ENCODE measurements at places on chromosomes 6 and 20.

- no peak for DNase-seq
These were observed 624.1 kb downstream of the PKHD1 start for GRCh38 chr6:51463321-51463720.

DNA sequence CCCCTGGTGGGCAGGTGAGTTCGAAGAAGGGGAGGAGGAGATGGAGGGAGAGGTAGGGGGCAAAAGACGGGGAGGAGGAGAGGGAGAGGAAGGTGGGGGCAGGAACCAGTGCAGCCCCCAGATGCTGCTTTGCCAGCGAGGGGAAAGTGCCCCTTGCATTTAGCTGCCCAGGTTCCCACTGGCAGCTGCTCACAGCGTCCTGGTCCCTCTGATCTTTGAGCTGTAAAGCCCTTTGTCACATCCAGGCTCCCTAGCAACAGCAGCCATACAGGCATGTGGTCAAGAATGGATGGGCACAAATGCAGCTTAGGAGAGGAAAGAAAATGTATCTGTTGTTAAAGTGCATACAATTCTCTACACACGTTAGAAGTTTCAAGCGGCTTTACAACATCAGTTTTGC is 160.9 kb downstream of the CD83 start:
- DNase-seq: no peak

DNA sequence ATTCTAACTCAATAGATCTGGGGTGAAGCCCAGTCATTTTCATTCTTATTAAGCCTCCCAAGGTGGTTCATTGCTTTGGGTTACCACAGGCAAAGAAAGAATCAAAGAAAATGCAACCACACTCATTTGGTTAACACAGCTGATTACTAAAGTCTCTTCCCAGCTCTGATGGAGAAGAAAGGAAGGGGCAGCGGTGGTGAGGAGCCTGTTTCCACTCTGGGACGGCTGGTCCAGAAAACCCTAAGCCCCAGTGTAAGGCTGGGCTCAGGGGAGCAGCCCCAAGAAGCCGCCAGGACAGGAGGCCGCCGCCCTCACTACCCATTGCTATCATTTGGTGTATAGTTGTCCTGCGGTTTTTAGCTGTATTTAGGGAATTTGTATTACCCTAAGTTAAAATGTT is 226.9 kb downstream of the CD83 start:
- no peak for DNase-seq

- DNase-seq: no peak
These were observed 25.2 kb upstream of the PDE7B start for GRCh38 chr6:135826236-135826804.

GRCh38 chr6:90947184-90948064 is 360.6 kb upstream of the MAP3K7 start:
- DNase-seq: no peak

DNA sequence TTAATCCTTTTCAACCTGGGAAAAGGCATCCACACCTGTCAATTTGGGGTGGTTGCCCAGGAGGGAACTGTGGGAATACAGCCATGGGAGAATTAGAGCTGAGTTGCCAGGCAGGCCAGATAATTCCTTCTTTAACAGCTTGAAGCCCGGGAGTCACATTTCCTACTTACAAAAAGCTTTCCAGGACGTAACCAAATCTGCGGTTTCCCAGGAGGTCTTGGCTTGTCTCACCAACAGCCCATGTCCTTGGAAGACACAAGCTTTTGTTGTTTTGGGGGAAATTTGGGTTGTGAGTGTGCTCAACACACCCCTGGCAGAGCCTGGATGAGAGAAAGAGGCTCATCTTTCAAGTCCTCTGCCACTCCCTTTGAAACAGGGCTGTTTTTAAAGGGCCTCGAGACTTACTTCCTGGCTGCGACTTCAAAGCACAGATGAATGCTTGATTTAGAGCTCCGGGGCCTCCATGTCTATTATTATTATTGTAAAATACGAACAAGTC is 465.9 kb upstream of the BTBD3 start:
- DNase-seq: no peak

DNA sequence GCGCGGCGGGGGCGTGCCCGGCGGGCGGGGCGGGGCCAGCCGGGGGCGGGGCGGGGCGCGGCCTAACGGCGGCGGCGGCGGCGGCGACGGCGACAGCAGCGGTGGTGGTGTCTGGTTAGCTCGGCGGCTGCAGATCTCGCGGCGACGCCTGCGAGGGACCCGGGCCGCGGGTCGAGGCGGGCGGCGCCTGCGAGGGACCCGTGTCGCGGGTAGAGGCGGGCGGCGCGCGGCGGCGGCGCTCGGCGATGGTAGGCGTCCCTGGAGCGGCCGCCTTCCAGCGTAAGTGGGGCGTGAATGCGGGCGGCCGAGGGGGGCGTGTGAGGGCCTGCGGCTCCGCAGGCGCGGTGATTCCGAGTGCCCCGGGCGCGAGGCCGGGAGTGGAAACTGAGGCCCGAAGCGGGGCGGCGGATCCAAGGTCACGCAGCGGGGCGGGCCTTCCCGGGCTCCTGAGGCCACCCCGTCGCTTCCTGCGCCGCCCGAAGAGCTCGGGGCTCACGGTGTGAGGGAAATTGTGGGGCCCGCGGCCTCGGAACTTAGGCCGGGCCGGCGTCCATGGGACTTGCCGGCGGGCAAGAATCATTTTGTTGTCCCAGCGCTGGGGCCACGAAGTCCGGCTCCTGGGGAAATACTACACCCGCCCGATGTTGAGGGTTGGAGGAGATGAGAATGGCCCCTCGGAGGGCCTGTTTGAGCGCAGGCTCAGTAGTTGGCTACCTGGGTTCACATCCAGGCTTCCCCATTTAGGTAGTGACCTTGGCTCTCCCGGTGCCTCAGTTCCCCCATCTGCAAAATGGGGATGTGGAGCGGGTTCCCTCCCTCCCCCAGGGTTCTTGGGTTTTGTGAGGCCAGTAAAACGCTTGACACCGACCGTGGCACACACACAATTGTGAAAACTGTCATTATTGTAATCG is at the start of gene CBFA2T2:
CBFA2T2 (plus strand) TSS at position 74 of the 911 bp plus-strand sequence; CDS start at position 246, 172 bp downstream.
- peak; percentile 13 for DNase-seq

DNA sequence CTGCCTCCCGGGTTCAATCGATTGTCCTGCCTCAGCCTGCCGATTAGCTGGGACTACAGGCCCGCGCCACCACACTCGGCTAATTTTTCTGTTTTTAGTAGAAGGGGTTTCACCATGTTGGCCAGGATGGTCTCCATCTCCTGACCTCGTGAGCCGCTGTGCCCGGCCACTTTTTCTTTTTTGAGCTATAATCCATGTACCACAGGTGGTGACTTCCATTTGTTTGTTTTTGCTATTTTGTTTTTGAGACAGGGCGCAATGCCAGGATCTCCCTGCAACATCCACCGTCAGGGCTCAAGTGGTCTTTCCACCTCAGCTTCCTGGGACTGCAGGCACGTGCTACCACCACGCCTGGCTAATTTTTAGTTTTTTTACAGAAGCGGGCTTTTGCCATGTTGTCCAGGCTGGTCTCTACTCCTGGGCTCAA is 8.5 kb downstream of the HSPA1B start:
- DNase-seq: no peak

- DNase-seq: no peak
These were observed 18.2 kb downstream of the NUP153 start for GRCh38 chr6:17688481-17688880.

- DNase-seq: no peak
These were observed 1112.3 kb upstream of the CITED2 start for GRCh38 chr6:140486450-140487361.

DNA sequence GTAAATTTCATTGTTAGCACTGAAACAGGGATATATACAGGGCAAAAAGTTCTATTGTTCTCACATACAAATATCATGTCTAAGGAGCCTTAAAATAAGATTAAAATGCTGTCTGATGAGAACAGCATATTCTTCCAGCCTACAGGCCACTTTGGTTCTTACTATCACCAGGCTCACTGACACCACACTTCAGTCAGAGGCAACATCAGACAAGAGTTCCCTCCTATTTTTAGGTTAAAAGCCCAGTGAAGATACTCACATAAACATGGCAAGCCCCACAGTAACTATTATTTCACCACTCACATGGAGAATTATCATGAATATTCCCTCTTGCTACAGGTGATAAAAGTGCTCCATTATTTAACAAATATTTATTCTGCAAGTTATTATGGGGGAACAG is 175.8 kb downstream of the ISM1 start:
- DNase-seq: no peak

GRCh38 chr6:110067837-110068591 is 89.9 kb downstream of the GPR6 start:
- DNase-seq: no peak

DNA sequence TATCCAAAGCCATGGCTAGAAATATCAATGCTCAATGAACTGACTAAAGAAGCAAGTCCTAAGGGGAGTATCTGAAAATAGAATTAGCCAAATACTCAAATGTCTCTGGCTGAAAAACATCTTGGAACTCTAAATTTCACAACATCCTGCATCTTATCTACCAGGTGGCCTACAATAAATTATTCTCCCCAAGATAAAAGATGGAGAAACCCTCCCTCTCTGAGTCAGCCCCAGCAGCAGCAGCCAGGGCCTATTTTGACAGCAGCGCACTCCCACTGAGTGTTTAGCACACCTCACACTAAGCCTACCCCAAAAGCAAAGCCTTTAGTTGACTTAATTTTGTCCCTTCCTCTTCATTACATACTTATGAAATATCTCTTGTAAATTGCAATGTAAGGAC is 5.9 kb downstream of the CALHM6 start:
- DNase-seq: no peak

DNA sequence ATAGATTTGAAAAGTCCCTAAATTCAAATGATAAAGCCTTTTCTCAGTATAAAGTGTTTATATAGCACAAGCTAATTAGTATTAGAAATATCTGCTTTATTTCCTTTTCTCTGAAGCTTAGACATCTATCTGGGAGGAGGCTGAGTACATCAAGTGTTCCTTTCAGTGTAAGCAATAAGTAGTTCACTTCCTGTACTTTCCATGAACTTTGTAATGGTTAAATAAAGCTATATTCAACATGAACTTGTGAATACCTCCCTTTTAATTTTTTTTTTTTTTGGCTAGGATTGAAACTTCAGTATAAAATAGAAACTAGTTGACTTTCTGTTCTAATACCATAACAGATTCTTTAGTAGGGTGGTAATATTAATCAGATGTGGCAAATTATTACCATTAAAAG is 190.9 kb downstream of the CENPW start:
- no peak for DNase-seq

DNA sequence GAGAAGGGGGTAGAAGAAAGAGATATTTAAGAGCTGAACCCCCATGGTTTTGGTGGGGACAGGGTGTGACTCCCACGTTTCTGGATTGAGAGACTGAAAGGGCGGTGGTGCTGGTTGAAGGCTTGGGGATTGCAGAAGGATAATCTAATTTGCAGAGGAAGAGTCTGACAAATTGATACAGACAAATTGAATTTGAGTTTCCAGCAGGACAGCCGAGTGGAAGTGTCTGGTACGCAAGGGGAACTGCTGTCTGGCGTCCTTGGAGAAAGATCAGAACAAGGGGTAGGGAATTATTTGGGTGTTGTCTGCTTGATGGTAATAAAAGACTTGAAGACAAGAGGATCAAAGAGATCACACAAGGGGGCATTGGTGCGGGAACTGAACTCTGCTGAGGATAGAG is 40.5 kb upstream of the MDGA1 start:
- no peak for DNase-seq

GRCh38 chr6:158911746-158912480 is 88.1 kb downstream of the RSPH3 start:
- DNase-seq: no peak

- no peak for DNase-seq
These were observed 59.9 kb downstream of the ANKEF1 start for GRCh38 chr20:10094566-10095173.

DNA sequence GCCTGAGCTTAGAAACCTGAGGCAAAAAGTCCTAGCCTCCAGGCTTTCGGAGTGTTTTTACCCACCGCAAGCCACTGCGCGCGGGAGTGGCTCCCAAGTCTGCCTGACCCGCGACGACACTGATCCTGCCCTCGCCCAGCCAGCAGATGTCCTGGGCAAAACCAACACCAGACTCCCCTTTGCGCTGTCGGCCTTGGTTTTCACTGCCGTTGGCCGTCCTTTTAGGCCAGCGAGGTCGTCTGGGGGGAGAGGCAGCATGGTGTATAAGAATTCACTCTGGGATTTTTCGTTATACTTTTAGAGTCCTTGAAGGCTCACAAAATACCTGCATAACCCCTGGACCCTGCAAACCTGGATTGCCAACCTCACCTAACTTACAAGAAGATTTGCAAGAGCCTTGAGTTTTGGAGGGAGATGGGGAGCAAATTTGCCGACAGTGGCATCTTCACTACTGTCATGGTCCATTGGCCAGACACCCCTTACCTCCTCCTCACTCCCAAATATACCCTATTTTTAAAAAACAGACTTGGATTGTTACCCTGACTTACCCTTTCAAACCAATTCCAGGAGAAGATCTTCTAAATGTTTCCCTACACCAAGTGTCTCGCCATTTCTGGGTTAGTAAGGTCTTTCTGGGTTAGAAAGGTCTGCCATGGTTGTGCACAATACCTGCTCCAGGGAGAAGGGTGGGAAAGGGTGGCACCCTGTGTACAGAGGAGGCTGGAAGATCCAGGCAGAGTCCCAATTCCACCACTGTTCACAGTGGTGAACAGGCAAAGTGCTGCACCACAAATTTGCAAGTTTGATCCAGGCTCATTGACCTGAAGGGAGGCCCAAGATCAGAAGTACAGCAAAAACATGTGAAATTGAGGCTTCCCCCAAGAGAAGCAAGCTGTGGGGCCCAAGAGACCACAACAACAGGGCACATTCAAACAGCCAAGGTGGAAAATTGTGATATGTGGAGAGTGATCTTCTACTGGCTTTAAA is 4.4 kb downstream of the FOXA2 start:
- DNase-seq: no peak

DNA sequence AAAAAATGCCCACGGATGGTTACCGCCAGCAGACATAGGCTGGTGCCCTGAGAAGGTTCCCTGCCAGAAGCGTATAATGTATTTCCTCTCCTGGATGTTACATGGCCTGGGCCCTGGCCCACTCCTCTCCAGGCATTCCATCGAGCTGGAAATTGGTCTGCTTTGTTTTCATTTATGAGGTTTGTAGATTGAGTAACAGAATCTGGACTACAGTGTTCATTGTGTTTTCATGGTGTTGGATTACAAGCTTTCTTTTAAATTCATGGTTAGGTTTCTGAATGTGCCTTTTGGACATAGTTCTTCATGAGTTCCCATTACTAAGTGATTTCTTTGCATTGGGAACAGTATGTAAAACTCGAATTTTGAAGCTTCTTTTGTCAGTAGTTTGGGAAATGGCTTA is 6.4 kb downstream of the TIAM2 start:
- DNase-seq: no peak

GRCh38 chr6:128519931-128520435 is 416 bp downstream of the PTPRK start:
- peak; percentile 3 for DNase-seq

GRCh38 chr6:30169658-30170614 is 6.6 kb downstream of the TRIM15 start:
- DNase-seq: no peak

DNA sequence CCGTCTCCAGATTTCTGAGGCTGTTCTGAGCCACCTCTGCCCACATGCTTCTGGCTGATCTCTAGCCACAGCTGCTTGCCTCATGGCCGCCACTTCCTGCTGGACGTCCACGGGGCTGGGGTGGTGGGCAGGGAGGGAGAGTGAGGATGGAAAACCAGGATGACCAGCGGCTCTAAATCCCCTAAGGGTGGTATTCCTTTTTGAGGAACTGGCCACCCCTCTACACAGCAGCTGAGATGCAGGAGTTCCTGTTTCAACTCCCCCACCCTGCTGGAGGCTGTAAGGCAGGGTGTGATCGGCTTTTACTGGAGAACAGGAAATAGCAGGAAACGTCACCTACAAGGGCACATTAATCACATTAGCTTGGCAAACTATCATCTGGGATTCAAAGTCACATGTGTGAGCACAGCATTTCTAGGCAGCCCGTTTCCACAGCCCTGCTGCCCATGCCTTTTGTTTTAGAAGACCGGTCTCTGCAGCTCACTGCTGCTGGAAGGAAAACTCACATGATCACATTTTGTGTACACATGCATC is 181.6 kb upstream of the ECI2 start:
- no peak for DNase-seq

All from stimulated activated CD4-positive, alpha-beta T cell treated with anti-CD3 and anti-CD28 coated beads, TNF-alpha, amount 100 ng/mL, for 24 hours (primary cell).